ENCODE measurements at places on chromosomes 3 and 15.

DNA sequence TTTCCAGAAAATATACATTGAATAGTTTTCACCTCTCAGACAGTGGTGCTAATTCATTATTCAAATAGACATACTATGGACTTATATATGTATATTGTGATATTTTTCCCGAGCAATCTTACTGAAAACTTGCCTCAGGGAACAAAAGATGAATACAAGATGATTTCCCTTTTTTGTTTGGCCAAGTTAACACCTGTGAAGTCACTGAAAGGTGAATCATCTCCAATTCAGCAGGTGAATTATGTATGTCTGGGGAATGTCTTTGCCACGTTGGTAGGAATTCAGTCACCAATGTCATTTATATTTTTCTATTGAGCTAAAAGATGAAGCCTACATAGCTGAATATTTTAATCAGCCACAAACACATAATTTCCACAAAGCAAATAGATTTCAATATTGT lies 88.2 kb downstream of the GPR156 start:
- DNase-seq: no peak

GRCh38 chr3:25427942-25428788 lies at the start of gene RARB:
Gene RARB, plus strand, starts transcription at chr3:25428263. Its CDS starts 469 bp downstream, at chr3:25428732.
- no peak for DNase-seq

- DNase-seq: no peak
Observed at GRCh38 chr15:89401631-89402517, 67.2 kb upstream of the POLG start.

- no peak for DNase-seq
Observed at GRCh38 chr15:96737408-96737807, 406.9 kb downstream of the NR2F2 start.

GRCh38 chr3:31262201-31262600 lies 270.5 kb upstream of the STT3B start:
- no peak for DNase-seq

DNA sequence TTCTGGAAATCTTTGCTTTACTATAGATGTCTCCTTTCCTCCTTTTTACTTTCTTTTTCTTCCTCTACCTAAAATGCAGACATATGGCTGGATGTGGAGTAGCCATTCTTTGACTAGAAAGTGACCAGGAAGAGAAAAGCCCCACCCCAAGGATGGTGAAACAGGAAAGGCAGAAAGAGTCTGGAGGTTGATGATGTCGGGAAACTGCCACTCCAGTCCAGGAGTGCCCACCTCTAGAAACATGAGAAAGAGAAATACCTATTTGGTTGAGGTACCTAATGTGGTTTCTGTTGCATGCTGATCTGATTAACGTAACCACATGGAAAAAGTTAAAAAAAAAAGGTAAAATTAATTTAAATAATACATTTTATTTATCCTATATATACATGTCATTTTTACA lies 55.2 kb upstream of the SSR3 start:
- no peak for DNase-seq

GRCh38 chr3:141914311-141914710 lies 37.9 kb downstream of the ATP1B3 start:
- no peak for DNase-seq

GRCh38 chr3:141746962-141747361 lies 8.9 kb downstream of the RNF7 start:
- no peak for DNase-seq

DNA sequence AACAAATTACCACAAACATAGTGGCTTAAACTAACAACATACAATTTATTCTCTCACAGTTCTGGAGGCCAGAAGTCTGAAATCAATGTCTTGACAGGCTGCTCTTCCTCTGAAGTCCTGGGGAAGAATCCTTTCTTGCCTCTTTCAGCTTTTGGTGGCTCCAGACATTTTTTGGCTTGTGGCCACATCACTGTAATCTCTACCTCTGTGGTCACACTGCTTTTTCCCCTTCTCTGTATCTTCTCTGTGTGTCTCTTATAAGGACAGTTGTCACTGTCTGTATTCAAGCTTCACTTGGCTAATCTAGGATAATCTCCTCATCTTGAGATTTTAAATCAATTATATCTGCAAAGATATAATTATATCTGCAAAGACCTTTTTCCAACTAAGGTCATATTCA lies 80.3 kb upstream of the ABHD2 start:
- no peak for DNase-seq

- no peak for DNase-seq
Observed at GRCh38 chr3:115792206-115792955, 169.1 kb downstream of the GAP43 start.
